ENCODE measurements at places on chromosomes 2 and 18.

- no peak for DNase-seq
Observed at GRCh38 chr2:226711606-226712296, 87.9 kb downstream of the IRS1 start.

DNA sequence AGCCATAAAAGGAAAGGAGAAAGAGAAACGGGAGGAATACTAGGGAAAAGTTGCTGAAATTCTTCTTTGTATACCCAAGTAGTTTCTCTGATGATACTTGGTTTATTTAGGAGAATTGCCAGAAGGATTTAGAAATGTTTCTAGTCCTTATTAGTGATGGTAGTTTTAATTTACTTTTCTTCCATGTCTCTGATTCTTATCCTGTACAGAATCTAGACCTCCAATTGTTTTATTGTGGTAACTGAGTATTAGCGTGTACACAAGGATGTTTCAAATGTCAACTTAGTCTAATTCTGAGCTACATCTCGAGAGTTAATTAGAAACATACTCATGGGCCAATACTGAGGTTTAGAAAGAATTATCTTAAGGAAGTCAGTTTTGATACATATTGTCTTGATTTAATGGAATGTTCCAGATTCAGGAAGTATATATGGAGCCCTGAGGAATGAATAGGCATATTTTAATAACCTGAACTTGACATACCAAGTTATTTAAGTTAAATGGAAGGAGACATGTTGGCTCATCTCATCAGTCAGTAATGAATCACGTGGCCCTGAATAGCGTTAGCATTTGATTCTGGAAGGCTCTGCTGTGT lies 219.6 kb downstream of the LTBP1 start:
- DNase-seq: peak; percentile 51

GRCh38 chr2:108937367-108938017 lies 51.5 kb downstream of the EDAR start:
- no peak for DNase-seq

DNA sequence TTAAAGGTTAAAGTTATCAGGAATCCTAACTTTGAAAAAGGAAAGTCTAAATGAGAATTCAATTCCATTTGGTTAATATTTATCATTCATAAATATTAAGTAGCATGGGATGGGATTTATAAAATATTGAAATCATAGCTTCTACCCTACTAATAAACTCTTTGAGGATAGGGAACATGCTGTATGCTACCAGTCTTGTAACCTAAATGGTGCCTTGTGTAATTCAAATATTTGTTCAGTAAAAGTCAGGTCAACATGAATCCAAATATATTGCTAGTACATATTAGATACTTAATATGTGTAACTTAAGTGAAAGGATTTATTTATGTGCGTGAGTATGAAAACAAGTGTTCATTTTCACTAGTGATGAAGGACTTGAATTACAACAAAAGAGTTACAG lies 94.1 kb downstream of the CAMKMT start:
- no peak for DNase-seq

GRCh38 chr2:499726-500125 lies 177.5 kb downstream of the TMEM18 start:
- DNase-seq: no peak

DNA sequence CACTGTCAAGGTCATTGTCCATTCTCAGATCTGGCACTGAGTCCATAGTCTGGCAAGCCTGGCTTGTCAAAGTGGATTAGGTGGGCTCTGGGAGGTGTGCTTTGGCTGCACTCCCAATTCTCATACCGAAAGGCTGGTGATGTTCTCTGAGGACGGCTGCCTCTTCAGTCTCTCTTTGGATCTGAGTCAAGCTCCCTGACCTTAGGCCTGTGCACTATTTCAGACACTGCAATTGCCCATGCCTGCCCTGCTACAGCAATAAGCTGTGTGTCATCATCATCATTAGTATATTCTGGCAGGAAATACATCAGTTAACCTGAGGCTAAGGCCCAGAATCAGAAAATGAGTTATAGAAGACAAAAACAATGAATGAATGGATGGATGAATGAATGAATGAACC lies 1.6 kb upstream of the SLC5A7 start:
- DNase-seq: no peak

DNA sequence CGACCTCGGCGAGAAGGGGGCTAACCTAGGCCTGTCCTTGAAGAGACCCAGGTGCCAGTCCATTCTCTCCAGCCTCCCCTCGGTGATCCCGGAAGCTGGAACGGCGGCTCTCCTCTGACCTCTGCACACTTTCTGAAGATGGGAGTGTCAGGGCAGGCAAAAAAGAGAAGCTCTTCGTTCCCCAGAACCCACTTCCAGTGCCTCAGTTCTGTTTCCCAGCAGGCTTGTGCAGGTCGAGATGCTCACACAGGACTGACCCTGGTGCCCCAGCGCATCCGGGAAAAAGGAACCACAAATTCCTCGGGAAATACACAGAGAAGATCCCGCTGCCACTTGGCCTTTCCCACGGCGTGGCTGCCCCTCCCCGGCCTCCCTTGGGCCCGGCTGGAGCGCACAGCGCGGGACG lies 681 bp upstream of the PTPN18 start:
- no peak for DNase-seq

DNA sequence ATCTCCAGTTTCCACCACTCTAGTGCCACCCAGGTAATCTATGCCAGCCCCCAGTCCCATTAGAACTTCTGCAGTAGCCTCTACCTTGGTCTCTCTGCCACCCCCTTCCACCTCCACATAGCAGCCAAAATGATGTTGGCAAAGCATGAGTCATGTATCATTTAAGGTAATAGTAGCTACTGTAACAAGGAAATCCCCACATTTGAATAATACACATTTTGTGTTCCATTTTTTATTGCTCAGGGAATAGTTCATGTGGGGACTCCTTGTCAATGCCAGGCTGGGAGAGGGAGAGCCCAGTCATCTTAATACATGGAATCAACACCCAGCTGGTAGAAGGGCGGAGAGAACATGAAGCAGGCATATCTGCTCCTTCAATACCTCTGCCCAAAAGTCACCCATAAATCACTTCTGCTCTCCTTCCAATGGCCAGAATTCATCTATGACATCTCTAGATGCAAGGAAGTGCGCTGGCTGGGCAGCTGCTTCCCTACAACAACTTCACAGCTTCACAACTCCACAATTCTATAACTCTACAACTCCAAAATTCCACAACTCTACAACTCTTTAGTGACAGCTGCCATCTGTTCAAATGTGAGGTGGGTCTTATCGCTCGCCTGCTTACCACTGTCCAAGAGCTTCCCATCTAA lies 70.6 kb upstream of the GLS start:
- no peak for DNase-seq

DNA sequence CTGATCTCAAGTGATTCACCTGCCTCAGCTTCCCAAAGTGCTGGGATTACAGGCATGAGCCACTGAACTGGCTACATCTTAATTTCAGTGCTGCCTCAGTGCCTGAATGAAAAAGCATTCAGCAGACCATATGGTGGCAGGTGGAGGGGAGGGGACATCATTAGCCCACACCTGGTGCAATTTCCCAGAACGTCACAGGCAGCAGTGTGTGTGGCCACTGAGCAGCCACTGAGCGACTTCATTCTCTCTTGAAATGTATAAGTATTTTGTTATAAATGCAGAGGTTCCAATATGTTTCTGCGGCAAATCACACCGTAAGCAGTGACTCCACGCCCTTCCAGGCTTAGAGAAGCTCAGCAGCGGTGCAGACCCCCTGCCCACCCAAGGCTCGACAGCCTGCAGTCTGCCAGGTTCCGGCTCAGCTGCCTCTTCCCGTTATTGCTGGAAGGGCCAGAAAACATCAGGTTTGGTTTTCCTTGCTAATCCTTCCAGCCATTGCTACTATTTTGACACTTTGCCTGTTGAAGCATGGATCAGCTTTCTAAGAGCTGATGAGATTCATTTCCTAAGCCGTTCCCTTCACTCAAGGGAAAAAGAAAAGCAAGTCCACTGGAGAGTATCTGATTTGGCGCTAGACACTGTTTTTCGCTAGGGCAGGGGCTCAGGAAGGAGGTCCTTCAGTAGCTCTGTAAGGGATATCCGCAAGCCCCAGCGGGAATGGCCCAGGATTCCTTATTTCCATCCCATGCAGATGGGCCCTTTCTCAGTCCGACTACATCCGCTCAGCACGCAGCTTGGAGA lies 250.7 kb downstream of the VAPA start:
- DNase-seq: no peak

DNA sequence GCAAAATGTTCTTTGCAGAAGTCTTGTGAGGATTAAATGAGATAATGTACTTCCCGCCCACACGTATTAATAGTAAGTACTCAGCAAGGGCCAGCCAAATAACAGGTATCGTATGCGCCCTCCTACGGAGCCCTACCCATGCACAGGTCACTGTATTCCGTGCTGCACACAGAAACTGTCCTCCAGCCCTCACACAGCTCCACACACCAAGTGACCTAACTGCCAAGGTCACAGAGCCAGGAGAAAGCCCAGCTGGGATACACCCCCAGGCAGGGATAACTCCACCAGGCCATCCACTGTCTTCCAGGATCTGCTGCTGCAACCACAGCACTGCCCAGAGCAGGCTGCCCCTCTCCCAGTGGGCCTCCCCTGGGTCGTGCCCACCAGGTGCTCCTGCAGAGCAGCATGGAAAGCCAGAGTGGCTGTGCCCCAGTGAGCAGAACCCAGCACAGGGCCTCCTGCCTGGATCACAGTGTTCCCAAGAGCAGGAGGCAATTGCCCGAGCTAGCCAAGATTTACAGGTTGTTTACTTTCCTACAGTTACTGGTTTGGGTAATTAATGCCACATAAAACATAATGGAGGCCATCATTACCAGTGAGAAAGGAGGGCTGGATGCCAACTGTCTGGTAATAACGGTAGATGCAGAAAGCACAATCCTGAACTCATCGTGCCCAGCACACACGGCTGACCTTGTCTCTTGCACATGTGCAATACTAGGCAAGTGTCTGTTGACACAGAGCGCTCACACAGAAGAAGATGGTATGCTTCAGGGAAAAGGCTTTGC lies 24.4 kb downstream of the TFCP2L1 start:
- no peak for DNase-seq

Measured in GM04503 (cell line).